ENCODE measurements at places on chromosomes 1 and 21.
A peak's percentile ranks its signal among the peaks of the same experiment; 100 is the strongest.

DNA sequence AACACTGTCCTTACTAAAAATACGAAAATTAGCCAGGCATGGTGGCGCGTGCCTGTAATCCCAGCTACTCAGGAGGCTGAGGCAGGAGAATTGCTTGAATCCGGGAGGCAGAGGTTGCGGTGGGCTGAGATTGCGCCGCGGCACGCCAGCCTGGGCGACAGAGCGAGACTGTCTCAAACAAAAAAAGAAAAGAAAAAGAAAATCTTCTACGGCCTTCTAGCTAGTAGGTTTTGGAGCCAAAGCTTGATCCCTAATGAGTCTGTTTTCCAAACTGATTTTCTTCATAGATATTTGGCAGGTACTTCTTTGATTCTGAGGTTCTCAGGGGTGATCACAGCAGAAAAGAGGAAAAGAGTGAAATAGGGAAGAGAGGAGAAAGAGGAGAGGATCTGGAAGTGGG lies 182.3 kb upstream of the TMEM51 start:
- DNase-seq: no peak

GRCh38 chr1:39980555-39981313 lies 25.8 kb downstream of the MFSD2A start:
- DNase-seq: no peak

GRCh38 chr1:32400876-32401631 lies 6.8 kb upstream of the BSDC1 start:
- DNase-seq: peak; percentile 60

DNA sequence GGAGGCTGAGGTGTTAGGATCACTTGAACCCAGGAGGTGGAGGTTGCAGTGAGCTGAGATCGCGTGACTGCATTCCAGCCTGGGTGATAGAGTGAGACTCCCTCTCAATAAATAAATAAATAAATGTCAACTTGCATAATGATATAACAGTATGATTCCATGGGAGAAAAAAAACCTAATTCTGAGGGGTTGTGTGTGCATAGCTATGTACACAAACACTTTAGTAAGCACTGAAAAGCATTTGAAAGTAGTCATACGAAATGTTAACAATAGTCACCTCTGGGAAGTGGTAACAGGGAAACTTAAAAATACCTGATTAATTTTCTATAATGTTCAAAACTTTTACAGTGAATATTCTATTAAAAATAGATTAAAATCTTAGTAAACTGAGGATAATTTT lies 43.2 kb downstream of the ANKRD13C start:
- DNase-seq: no peak

- no peak for DNase-seq
These were observed 12.1 kb downstream of the AZIN2 start for GRCh38 chr1:33093004-33093403.

GRCh38 chr1:97837161-97837560 lies 83.7 kb downstream of the DPYD start:
- no peak for DNase-seq

- no peak for DNase-seq
These were observed 30.2 kb downstream of the ADARB1 start for GRCh38 chr21:45104560-45104959.

GRCh38 chr1:5597171-5597850 lies 394.9 kb downstream of the NPHP4 start:
- DNase-seq: no peak

DNA sequence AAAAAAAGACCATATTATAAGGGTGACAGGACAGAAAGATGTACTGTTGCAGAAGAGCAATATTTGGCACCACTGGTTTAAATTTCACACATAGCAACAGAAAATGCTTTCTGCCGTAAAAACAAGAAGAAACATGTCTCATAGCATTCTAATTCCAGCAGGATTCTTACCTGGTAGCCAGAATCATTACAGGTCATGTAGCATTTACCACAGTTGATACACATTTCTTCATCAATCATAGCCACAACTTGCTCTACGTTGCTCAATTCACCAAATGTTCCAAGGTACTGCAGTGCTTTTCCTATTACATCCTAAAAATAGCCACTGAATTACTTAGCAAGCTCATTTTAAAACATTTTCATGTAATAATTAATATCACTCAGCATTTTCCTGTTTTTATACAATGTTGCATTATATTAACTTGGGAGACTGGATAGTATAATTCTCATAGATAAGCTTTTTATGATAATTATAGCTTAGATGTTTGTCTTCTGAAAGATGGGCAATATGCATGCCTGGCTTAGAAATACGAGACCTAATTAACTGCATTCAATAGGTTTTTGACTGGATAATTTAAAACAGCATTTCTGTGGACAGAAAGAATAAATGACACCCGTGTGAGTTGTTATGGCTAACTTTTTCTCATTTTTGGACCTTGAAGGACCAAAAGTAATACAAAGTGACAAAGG lies 360.7 kb downstream of the PTBP2 start:
- no peak for DNase-seq

DNA sequence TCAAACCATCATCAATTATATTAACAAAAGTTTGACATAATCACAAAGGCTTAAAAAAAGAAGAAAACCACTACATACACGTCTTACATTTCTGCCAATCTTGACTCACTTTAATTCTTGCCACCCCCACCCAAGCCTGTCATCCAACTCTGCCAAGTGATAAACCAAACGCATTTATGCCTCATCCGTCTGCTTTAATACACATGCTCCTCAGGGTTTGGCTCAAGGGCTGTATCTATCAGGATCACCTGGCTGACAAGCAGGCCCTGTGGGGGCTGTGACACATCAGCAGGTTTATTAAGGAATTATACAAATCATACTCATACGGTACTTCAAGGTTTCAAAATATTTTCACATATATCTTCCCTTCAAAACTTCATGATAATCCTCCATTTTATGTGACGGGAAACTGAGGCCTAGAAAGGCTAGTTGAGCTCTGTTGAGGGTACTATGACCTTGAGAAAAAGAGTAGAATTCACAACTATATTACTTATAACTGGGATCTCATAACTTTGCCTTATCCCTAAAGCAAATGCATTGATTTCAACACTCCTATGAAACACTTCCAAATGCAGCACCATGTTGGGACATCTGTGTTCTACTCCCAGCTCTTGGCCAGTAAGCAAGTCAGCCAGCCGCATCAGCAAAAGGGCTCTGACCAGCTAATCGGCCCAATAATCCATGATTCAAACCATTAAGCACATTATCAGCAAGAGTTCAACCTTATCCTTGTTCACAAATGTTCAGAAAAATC lies 8.7 kb downstream of the SORT1 start:
- DNase-seq: no peak
